ENCODE measurements at places on chromosomes 3 and 15.

GRCh38 chr3:99999536-99999935 lies 114.8 kb downstream of the FILIP1L start:
- DNase-seq, result peak; percentile 49

- DNase-seq, result no peak
Measured at GRCh38 chr3:43061101-43061895, 44.6 kb downstream of the POMGNT2 start.

DNA sequence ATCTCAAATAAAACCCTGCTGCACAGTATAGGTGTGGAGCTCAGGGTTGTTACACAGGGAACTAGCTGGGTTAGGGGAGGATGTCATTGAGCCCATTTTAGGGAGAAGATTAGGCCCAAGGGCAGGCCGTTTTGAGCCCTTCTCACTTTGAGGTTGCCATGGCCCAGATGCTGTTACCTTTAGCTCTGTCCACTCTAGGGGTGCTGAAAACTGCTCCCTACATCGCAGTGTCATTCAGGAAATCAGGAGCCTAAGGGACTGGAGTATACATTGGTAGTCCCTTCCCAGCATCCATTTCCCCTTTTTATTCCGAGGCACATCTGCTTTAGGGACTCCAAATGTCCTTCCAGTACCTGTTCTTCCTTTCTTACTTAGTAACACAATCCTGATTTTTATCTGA lies 79.0 kb upstream of the SELENOK start:
- DNase-seq, result no peak

- no peak for DNase-seq
Measured at GRCh38 chr3:10351013-10351735, 30.3 kb upstream of the SEC13 start.

DNA sequence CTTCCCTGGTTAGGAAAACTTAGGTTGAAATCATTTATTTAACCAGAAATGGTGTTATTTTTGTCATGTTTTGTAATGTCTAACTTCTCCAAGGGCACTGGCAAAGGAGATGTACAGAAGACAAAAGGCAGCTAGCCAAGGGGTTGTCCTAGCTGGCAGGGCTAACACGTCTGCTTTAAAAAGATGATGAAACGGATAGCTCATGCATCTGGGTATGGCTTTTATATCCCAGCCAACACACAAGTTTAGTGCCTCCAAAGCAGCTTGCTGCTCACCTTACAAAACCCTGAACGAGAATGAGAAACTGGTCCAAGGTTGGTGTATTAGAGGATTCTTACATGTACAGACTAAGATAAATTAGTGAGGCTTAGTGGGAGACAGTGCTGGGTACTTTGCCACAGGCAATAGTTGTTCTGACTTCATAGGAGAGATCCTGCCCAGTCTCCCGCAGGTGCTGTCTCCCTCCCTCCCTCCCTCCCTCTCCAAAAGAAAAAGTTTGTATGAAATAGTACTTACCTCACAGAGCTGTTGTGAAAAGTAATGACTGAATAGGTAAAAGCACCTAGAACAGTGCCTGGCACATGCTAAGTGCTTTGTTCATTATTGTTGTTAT lies 47.8 kb downstream of the KCNMB2 start:
- no peak for DNase-seq

DNA sequence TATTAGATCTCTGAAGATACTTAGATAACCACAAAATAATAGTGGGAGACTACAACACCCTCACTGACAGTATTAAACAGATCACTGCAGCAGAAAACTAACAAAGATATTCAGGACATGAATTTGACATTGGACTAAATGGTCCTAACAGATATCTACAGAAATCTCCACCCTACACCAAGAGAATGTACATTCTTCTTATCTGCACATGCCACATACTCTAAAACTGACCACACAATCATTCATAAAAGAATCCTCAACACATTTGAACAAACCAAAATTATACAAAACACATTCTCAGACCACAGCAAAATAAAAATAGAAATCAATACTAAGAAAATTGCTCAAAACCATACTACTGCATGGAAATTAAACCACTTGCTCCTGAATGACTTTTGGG lies 116.3 kb downstream of the DTWD1 start:
- no peak for DNase-seq

- DNase-seq, result no peak
Measured at GRCh38 chr3:102672305-102672704, 237.5 kb downstream of the ZPLD1 start.

GRCh38 chr15:94467034-94467433 lies 235.7 kb downstream of the MCTP2 start:
- DNase-seq, result no peak

DNA sequence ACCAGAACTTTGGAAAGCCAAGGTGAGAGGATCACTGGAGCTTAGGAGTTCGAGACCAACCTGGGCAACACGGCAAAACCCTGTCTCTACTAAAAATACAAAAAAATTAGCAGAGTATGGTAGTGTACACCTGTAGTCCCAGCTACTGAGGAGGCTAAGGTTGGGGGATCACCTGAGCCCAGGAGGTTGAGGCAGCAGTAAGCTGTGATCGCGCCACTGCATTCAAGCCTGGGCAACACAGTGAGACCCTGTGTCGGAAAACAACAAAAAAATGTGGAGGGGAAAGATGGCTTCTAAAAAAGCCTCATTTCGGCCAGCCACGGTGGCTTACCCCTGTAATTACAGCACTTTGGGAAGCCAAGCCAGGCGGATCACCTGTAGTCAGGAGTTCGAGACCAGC lies 54.5 kb downstream of the SETD2 start:
- no peak for DNase-seq

DNA sequence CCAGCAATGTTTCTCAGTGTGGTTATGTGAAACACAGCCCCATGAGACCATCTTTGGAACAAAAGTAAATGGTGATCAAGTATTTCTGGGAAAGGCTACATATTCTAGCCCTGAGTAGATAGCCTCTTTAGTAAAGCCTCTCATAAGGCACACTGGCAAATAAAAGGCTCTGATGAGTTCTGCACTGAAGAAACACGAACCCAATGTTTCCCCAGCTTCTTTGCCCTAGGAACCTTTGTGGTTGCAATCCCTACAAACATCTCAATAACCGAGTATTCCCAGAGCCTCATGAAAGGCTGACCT lies 41.8 kb downstream of the RAB6B start:
- DNase-seq, result no peak

- peak; percentile 70 for DNase-seq
Measured at GRCh38 chr3:193872265-193872753, 263.6 kb upstream of the HES1 start.

DNA sequence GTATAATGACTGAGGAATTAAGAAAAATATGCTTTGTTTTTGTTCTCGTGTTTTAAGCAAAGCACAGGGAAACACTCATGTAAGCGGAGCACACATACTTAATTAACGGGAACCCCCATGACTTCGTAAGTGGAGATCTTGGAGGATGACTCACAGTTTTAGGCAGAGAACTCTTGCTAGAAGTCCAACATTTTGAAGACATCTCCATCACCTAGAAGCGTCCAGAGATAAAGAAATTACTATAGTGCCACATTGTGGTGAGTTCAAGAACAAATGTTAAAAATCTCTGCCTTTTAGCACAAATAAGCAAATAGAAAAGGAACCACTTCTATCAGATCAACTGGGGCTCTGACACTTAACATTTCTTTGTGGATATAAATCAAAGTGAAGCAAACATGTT lies 194.1 kb upstream of the ARHGEF26 start:
- DNase-seq, result peak; percentile 25

GRCh38 chr15:92118162-92118935 lies 264.8 kb downstream of the SLCO3A1 start:
- DNase-seq, result no peak

DNA sequence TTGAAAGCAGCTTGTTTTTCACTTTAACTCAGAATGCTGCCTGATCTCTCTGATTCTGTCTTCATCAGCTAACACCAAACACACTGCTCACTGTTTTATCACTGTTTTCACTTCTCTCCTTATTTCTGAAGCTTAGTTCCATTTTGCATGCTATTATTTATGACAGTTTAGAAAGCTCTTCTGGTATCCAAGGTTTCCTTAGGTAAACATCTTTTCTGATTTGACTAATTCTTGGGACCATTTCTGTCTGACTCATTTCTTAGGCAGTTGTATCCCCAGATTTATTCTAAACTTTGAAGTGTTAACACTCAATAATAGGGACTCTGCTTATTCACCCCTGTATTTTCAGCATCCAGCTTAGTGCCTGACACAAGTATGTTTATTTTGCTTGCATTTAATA lies 167.7 kb downstream of the BCHE start:
- DNase-seq, result peak; percentile 63

DNA sequence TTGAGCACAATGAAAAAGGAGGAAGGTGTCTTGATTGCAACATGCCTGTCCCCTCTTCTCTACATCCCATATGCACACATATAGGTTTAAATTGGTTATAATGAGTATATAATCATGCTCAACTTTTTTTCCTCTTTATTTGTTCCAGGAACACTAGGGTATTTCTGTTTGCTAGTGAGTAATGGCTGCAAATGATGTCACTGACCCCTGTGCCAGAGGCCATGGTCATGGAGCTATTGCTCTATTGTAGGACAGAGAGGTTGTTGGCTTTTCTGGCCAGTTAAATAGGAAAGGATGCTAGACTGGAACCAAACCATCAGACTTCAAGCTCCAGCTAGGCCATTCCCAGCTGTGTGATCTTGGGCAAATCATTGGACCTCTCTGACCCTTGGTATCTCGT lies 9.6 kb downstream of the ARHGEF3 start:
- DNase-seq, result no peak

- no peak for DNase-seq
Measured at GRCh38 chr3:16290827-16291196, 25.8 kb downstream of the OXNAD1 start.

GRCh38 chr3:194483850-194484249 lies 3.0 kb downstream of the ATP13A3 start:
- DNase-seq, result no peak

DNA sequence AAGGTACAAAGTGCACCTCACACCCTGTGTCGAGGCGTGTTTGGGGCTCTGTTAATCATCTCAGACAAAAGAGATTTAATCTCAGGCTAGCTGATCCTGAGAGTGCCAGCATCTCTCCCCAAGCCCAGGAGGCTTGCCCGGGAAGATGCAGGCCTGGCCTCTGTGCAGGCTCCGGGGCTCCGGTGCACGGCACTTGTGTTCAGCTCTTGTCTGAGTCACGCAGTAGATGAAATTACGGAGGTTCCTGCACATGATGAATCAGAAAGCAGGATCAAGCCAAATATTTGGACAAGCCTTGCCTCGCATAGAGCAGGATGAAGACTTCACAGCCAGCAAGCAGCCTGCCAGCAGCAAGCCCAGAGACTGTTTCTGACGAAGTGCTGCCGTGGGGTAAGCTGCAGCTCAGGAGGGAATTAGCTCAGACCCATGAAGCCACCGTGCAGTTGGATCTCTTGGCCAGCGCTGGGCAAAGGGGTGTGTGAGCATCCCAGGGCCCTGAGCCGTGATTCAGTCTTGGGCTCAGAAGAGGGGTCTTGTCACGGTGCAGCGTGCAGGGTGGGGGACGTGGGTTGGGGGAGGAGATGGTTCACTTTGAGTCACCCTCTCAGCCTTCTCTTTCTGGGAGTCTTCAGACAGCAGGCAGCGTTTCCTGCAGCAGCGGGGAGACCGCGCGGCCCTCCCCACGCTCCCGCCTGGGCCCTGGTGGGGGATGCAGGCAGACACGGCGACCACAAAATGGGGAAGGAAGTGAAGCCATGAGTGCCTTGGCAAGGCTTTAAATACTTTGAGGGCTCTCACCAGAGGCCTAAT lies 89.2 kb upstream of the MEF2A start:
- peak; percentile 92 for DNase-seq

- DNase-seq, result no peak
Measured at GRCh38 chr15:62365795-62366442, 200.8 kb upstream of the C2CD4B start.

GRCh38 chr3:58042947-58043707 lies 34.9 kb downstream of the FLNB start:
- no peak for DNase-seq

GRCh38 chr15:74470631-74471395 lies 9.9 kb upstream of the UBL7 start:
- no peak for DNase-seq

GRCh38 chr3:127799476-127800222 lies 22.7 kb downstream of the MGLL start:
- no peak for DNase-seq

DNA sequence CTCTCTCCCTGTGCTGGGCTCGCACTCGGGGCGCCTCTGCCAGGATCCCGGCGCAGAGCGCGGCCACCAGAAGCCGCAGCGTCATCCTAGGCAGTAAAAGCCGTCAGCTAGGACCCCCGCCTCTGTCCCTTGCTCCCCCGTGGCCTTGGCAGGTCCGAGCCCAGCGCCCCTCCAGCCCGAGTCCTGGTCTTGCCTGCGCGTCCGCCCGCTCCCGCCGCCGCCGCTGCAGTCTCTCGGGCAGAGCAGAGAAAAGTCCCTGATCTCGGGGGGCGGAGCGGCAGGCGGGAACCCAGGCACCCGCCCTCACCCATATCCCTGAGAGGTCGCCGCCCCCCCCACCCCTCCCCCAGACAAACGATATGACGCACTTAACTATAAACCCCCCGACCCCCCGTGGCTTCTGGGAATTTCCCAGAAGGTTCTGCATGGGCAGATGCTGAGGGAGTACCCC lies at the start of gene COL7A1:
Gene COL7A1, minus strand, starts transcription at position 255 of the 451 bp plus-strand sequence. Its CDS starts 170 bp downstream, at position 85.
- no peak for DNase-seq

- no peak for DNase-seq
Measured at GRCh38 chr15:60631620-60632019, 152.7 kb upstream of the ICE2 start.

- DNase-seq, result no peak
Measured at GRCh38 chr3:188583341-188584161, 429.6 kb downstream of the LPP start.

GRCh38 chr15:93088200-93088980 lies 621 bp downstream of the RGMA start:
- no peak for DNase-seq

DNA sequence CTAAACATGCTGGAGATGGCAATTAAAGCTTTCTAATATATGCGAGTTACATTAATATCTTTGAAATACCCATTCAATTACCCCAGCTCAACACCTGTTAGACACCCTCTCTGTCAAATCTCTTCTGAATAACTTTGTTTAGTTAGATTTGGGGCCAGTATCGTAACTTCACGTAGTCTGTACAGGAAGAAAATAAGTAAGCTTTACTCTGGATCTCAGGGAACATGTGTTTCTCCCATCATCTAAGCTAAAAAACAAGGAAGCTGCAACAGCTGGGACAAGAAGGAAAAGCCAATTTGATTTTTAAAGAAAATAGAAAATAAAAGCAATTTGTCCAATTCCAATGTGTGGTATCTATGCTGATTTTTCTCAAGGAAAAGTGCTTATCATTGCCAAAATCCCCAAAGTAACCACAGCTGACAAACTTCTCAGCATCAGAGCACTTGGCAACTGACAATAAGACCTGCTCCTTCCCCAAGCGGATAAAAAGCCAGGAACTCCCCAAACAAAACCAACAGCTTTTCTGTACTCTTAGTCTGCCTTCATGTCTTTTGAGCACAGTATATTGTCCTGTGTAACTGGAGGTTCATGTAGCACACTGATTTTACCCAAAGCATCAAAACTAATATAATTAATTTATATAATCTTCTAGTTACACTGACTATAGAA lies 279.1 kb downstream of the ZBTB20 start:
- DNase-seq, result no peak

DNA sequence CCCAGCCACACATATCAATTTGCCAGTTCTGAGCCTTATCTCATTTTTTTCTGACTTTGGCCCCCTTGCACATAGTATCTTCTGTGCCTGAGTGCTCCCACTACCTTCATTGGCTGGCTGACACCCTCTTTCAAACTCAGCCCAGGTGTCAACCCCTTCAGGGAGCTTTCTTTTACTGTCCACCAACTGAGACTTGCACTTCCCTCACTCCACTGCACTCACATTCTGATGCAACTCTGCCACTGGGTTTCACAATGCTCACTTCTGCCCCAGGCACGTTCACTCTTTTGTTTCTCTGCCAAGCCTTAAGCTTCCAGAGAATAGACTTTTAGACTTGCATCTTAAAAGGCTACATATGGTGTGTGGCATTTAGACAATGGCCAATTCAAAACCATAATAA lies 101.5 kb upstream of the CBLB start:
- no peak for DNase-seq
